Bronchus fibroblast of lung (primary cell): ENCODE measurements at places on chromosomes 1 and 21. TPM values are rescaled to one million over a fixed set of nuclear protein-coding genes. Genes with fewer than 3 reads are reported as not detected.

Gene KIAA0040
- under 0.01 and 0.15 TPM in 2 replicates for total RNA-seq

Gene F3
- 10.3 and 11.1 TPM in 2 replicates for total RNA-seq

Gene IRF6
- total RNA-seq: 0.34 and 0.59 TPM in 2 replicates

Gene NBPF14
- total RNA-seq: 12.0 and 14.3 TPM in 2 replicates

Gene CD48
- total RNA-seq: not detected in 2 replicates
